ENCODE measurements at places on chromosomes 6 and 20. TPM values are rescaled to one million over a fixed set of nuclear protein-coding genes. Genes with fewer than 3 reads are reported as not detected.

SUPT3H gene
- 13.6 TPM for total RNA-seq

OR12D1 gene
- not detected for total RNA-seq

CLIC5 gene
- total RNA-seq: 5.4 TPM

BMP6 gene
- 3.5 TPM for total RNA-seq

CST7 gene
- total RNA-seq: 2.5 TPM

All from breast epithelium (tissue), 4 donors.